Inflammatory macrophage (primary cell): ENCODE measurements at places on chromosomes 5 and 9.

- DNase-seq = no peak
These were observed 87.6 kb downstream of the DAPK1 start for GRCh38 chr9:87585123-87585855.

DNA sequence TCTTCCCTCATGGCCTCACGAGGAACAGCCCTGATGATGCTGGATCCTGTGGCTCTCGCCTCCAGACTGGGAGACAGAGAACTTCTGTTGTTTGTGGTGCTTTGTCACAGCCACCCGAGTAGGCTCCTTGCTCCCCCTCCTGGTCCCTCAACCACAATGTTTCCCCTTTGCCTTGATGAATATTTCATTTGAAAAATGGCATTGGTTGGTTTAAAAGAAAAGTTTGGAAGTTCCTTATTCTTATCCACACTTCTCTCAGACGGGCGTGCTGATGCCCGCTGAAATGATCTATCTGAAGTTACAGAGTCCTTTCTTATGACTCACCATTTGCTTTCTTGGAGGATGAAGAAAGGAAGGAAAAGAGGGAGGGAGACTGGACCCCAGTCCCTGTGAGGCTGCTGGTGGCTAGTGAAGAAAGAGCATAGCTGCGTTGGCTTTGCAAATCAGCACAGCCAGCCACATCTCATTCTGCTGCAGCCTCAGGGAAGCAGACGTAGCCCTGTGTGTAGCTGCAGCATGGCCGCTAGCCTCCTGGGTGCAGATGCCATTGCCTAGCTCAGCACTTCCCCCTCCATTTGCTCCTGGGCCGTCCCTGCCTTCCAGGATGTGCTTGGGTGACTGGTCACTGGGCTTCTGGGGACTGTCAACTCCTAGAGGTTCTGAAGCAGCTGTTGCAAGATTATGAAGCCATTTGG lies 185.9 kb downstream of the ERCC6L2 start:
- DNase-seq = peak; percentile 90

DNA sequence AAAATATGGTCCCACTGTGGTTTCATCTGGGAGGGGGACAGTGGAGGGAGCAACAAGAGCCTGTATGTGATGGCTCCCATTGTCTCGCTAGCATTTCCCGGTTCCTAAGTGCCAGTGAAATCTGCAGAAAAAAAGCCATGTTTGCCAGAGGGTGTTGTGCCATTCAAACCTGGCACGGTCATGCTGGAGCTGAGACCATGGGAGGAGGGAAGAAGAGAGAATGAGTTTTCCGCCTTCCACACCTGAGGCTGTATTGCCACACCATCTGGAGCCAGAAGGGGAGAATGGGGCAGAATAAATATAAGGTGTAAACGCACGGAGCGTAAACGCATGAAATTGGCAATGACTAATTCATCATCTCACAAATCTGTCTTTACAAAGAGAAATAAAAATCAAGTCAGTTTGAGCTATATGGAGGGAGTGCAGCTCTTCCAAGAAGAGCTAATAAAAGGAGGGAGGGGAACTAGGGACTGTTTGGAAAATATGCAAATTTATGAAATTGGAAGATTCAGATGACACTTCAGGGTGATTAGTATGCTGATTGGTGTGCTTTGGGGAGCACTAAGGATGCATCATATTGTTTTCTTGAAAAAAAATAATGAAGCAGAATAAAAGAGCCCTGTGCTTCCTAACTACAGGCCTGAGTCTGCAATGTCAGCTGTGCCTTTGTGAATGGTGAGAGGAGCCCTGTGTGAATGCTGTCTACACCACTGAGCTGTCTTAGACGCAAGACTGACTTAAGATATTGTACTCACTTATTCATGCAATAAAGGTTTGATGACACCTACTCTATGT lies 237.9 kb downstream of the NSG2 start:
- no peak for DNase-seq

DNA sequence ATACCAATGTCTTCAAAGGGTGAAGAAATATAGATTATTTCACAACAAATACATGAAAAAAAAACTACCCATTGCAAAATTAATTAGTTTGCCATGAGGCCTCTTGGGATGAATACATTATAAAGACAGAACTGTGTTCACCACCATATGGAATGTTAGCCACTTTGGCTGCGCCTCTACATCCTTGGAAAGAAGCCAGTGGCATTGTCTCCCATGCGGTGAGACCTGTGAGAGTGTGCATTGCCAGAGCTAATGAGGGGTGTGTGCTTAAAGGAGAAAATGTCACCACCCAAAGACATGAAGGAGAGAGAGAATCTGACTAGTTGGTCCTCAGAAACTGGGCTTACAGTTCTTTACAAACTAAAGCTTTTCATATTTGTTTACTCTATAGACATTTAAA lies 110.6 kb downstream of the PLPPR1 start:
- DNase-seq = no peak

DNA sequence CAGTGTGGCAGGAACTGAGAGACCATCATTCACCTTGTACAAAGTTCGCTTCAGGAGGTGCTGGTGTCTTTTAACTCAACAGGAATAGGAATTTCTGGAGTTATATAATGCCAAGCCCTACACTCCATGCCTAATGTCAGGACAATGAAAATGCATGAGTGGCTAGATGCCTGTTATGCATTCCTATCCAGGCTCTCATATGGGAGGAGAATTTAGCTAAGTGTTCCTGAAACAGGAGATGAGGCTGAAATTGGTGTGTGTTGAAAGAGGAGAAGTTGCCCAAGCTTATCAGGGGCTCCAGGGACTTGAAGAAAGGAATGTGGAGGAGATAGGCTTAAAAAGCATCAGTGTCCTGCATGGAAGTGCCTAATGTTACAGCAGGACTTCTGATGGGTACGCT lies 26.8 kb upstream of the PRUNE2 start:
- no peak for DNase-seq

DNA sequence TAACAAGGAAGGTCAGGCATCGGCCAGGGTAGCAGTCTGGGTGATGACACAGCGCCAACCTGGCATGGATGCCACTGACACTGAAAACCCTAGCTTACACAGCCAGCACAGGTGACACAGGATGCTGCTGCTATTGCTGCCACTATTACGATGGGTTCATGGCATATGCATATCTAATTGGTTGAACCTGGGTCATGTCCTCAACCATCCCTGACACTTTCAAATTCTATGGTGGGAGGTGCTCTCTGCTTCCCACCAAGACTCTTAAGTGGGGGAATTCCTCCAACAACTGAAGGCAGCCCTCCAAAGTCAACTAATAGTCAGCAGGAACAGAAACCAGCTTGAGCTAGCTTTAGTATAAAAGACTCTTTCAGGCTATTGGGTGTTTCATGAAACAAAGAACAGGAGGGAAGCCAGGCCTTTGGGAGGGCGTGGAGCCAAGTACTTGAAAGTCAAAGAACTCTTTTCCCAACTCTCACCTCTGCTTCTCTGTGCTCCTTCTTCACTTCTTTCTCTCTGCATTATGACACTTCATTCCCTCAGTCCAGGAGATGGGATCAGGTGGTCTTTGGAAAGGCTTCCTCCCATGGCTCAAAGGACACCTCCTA lies 21.3 kb downstream of the PTTG1 start:
- no peak for DNase-seq

DNA sequence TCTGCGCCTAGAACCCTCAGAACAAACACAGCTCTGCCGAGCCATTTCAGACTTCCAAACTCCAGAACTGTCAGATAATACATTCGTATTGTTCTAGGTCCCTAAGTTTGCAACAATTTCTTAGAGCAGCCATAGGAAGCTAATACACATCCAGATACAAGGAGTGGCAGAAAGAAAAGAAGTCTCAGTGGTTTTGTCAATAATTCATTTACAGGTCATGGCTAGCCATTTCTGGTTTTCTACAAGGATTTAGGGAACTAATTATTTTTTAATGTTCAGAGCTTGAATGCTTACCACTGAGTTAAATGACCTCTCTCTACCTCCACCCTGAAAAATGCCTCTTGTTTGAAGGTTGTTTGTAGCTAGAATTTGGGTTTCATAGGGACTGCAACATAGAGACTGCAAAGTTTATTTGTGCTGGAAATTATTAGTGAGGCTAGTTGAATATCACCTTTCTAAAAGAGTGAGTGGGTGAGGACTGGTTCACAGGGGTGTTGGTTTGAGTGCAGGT lies 15.5 kb upstream of the ERMP1 start:
- DNase-seq = no peak

- peak; percentile 40 for DNase-seq
These were observed 709 bp upstream of the GAPT start for GRCh38 chr5:58490402-58491050.

GRCh38 chr5:88452820-88453219 lies 184.2 kb upstream of the TMEM161B start:
- DNase-seq = no peak

GRCh38 chr5:14286574-14287421 lies 143.7 kb downstream of the TRIO start:
- no peak for DNase-seq

- no peak for DNase-seq
These were observed 55.1 kb downstream of the LOX start for GRCh38 chr5:122022966-122023365.

DNA sequence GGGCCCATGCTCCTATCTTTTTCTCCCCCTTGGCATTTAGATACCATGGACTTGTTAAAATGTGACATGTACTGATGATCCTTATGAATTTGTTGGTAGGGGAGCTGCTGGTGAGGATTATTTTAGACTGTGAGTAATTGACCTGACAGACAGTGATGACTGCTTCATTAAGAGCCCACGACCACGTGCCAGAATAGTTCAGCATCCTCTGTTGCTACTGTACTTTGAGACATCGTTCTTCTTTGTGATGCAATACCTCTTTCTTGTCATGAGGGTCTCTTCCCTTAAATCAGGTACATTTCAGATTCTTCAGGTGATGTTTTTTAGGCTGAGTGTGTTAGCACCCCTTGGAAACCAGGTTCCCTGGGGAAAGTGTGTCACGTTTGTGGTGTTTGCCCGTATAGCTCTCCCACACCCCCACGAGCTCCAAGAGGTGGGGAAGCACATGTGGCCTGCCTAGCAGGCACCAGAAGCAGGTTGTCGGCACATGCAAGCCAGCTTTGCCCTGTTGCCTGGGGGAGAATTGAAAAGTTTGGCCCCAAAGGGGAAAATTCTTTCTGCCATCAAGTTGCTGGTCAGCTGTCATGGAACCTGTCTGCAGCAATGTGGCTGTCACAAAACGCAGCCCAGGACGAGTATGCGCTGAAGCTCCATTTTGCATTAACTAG lies 25.1 kb downstream of the QRFP start:
- no peak for DNase-seq

DNA sequence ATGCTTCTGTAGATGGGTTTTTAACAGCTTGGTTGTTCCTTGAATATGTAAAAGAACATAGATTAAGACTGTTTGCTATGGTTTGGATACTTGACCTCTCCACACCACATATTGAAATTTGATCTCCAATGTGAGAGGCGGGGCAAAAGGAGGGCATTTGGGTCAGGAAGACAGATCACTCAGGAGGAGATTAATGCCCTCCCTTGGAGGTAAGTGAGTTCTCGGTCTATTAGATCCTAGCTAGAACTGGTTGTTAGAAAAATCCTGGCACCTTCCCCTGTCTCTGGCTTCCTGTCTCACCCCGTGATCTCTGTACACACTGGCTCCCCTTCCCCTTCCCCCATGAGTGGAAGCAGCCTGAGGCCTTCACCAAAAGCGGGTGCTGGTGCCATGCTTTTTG lies 281.1 kb upstream of the ANKRD55 start:
- DNase-seq = no peak

GRCh38 chr5:77683171-77683732 lies 44.7 kb upstream of the OTP start:
- DNase-seq = no peak

DNA sequence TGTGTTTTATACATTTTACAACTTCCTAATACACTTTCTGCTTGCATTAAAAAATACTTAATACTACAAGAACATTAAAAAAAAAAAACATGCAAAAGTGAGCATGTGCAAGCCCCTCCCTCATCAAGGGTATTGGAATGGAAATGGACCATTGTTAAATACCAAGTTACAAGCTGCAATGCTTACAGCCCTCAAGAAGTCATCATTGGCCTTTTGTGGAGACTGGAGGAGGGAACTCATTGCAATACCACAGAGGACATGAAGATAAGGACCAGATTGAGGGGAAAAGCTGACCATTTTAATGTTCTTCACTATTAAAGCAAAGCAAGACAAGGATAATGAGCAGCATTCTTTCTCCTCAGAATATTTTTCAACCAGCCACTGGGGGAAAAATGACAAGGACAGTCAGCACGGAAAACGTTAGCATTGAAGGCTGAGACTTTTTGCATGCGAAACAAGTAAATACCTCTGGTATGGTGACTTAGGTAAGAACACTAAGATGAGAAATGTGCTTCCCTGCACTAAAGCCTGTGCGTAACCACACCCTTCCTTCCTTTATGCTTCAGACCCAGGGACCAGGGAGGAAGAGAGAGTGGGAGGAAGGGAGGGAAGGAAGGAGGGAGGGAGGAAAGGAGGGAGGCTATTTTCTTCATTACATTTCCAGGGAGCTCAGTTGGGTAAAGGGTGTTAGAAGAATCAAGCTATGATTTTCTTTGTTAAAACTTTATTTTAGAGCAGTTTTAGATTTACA lies 141.1 kb upstream of the RAPGEF1 start:
- DNase-seq = no peak

DNA sequence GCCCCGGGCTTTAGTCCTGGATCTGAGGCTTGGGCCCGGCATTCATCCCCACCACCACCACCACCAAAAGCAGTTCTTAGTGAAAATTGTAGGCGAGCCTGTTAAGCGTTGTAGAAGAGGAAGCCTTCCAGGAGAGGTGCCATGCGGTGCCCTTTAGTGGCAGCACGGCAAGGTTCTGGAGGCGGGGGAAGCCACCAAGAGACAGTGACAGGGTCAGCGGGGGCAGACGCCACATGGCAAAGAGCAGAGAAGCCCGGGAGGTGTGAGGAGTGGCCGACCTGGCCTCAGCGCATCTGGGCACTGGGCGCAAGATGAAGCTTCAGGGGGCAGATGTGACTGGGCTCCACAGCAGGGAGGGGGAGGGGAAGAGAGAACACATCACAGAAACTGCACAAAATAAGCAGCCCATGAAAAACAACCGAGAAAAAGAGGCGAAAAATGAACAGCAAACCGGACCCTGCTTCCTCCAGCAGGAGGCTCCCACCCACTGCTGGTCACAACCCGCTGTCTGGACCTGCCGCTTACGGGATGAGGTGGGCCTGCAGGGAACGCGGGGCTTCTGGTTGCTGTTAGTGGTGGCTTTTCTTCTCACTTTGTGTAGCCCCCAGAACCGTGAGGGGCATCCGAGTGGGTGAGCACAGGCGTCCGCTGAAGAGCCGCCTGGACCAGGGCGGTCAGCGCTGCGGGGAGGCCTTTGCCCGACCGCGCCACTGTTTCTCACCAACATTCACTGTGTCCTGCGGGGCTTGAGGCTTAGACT lies 4.3 kb downstream of the LRRC14B start:
- no peak for DNase-seq
